COLO829 (cell line): ENCODE measurements at places on chromosomes 1 and 21.
A peak's percentile ranks its signal among the peaks of the same experiment; 100 is the strongest.

DNA sequence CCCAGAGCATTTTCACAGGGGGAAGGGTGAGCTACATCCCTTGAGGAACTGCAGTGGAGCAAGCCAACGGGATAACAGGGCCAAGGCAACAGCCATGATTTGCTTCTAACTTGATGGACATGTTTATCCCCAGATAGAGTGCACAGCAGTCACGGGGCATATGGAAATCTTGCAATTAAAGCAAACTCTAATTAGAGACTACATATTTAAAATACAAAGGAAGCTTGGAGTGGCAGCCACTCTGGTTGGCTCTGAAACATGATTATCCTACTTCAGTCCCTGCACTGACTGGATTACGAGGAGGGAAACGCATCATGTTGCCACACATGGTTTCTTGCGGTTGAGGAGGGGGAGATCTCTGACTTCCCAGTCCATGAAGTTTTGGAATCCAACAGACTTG is 60.8 kb downstream of the BEND5 start:
- DNase-seq = no peak

- no peak for DNase-seq
These were observed 27.0 kb upstream of the RGS16 start for GRCh38 chr1:182631053-182631677.

DNA sequence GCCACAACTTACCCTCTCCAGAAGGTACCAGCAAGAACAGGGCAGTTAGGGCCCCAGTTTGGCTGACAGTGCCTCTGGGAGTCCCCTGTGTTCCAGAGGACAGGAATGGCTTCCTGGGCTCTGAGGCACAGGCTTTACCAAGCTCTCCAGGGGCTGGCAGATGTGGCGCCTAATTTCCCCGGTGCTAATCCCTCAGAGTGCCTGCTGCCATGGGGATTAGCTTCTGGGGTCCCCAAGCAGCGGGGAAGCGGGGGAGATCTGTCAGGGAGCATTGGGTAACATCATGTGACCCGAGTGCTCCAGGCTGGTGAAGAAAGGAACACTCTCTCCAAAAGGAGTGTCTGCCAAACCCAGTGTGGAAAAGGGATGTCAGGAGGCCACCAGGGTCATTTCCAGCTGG is at the start of gene LACTBL1:
TSS of gene LACTBL1 (minus strand) at position 107 of the 400 bp plus-strand sequence. CDS start 550 bp downstream, outside the sequence.
- no peak for DNase-seq

- no peak for DNase-seq
These were observed 8.8 kb downstream of the MINDY1 start for GRCh38 chr1:150997949-150998348.

DNA sequence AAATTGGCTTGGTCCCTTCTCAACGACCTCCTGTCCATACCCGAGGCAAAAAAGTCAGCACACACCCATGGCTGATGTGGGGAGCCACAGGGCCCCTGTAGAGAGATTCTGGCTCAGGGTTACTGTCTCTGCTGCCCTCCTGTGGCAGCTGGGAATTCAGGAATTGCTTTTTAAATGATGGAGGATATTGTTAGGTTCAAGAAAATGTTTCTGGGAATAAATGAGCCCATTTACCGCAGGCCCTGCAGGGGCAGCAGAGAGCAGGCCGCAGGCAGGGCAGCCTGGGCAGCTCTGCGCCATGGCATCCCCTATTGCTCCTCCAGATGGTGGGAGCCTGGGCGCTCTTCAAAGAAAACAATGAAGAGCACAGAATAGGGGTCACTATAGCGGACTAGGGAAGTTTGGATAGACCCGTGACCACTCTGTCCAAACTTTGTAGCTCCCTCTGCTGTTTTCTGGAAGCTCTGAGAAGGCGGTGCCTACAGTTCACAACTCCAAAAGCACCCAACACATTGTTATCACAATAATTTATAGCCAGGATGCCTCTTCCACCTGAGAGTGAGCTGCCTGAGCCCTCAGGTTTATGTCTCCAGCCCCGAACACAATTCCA is 201.1 kb downstream of the BACH1 start:
- peak; percentile 49 for DNase-seq

DNA sequence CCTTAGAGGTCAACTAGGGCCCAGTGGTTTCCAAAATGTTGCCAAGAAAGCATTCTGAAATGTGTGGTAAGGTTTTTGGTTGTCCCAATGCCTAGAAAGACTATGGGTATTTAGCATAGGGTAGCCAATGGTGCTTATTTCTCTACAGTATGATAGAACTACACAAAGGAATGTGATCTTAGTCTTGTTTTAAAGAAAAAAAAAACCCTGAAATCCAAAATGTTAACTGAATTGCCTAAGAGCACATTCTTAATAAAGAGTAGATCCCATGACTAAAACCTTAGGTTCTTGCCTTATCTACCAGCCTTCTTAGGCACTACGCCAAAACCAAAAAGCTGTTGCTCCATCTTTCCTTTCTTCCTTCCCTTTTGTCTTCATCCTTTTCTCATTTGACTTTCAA is 428.2 kb downstream of the MRPL39 start:
- no peak for DNase-seq

GRCh38 chr1:171715813-171716251 is 26.0 kb downstream of the VAMP4 start:
- DNase-seq = peak; percentile 8

- no peak for DNase-seq
These were observed 56.9 kb downstream of the SEC16B start for GRCh38 chr1:177912991-177913390.

- DNase-seq = no peak
These were observed 122.3 kb downstream of the TGFB2 start for GRCh38 chr1:218467101-218468072.

DNA sequence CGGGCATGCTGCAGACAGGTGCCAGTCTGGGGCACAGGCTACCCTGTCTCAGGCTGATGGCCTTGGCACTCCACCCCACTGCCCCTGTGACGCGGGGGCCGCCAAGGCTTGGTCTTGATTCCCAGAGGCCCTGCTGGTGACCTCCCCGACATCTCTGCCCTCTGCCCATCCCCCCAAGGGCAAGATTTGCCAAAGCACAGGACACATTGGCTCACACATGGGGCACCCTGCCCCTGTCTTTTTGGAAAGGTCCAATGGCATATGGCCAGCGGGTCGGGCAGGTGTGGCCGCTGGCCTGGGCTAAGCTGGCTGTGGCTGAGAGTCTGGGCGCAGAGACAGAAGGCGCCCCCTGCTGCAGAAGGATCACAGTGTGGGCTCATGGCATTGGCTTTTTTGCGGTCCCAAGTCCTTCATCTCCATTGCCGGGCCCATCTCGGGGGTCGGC is 4.6 kb downstream of the MIB2 start:
- DNase-seq = no peak

- no peak for DNase-seq
These were observed 45.2 kb downstream of the HLX start for GRCh38 chr1:220924331-220924970.

GRCh38 chr1:9250411-9251381 is 16.1 kb downstream of the H6PD start:
- DNase-seq = no peak

DNA sequence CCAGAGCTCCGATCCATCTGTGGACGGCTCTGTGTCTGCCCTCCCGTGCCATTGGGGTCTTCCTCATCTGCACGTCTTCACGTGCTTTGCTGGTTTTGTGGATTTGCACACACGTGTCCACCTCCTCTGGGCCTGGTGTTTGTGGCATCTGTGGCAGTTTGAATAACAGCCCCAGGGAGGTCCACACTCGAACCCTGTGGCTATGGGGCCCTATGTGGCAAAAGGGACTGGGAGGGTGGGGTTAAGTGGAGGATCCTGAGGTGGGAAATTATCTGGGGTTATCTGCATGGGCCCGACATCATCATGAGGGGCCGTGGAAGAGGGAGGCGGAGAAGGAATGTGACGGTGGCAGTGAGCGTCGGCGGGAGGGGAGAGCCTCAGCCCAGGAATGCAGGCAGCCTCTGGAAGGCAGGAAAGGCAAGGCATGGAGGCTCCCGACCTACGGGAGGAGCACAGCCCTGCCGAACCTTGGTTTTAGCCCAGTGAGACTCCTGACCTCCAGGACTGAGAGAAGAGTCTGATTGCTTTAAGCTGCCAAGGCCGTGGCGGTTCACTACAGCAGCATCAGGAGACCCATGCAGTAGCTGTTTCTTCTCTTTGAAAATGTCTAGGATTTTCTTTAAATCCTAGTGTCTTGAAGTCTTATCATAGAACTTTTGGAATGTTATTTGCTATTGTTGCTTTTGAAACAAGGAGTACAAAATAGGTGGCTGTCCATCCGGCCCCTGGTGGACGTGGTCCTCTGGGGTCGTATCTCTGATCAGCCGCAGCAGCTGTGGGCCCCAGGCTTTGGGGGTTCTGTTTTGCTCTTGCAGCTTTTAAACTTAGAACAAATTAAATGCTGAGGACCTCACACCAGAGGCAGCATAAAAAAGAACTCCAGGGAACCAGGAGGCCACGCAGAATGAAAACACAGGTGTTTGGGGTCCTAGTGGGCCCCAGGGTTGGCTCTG is 40.0 kb upstream of the LRRC3 start:
- DNase-seq = no peak

- DNase-seq = no peak
These were observed 14.1 kb downstream of the MFAP2 start for GRCh38 chr1:16966282-16966681.

DNA sequence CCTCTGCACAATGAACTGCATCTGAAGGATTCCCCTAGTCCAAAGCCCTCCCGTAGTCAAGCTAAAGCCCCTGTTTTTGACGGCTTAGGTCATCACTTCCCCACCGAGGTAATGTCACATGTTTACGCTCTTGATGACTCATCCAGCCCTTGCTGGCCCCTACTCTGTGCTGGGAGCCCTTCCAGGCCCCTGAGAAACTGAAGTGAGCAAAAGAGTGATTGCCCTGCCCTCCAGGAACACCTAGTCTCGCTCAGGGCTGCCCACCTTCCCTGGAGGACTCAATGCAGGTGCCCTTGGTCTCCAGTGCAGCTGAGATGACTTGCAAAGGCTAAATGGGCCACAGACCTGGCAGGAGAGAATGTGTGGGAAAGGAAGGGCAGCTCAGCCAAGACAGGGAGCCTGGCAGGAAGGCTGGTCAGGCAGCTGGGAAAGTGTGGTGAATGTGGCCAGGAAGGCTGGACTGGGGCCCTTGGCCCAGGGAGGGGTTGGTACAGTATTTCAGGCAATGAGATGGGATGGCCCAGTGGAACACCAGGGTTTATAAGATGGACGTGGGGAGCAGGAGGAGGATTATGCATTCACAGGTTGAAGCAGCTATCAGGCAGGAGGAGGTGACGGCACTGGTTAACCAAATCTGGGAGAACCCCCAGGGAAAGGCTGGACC is 345.6 kb downstream of the NPHP4 start:
- no peak for DNase-seq
